ENCODE measurements at places on chromosomes 5 and 9.

- no peak for DNase-seq
Observed at GRCh38 chr5:96321345-96321744, 111.7 kb downstream of the PCSK1 start.

DNA sequence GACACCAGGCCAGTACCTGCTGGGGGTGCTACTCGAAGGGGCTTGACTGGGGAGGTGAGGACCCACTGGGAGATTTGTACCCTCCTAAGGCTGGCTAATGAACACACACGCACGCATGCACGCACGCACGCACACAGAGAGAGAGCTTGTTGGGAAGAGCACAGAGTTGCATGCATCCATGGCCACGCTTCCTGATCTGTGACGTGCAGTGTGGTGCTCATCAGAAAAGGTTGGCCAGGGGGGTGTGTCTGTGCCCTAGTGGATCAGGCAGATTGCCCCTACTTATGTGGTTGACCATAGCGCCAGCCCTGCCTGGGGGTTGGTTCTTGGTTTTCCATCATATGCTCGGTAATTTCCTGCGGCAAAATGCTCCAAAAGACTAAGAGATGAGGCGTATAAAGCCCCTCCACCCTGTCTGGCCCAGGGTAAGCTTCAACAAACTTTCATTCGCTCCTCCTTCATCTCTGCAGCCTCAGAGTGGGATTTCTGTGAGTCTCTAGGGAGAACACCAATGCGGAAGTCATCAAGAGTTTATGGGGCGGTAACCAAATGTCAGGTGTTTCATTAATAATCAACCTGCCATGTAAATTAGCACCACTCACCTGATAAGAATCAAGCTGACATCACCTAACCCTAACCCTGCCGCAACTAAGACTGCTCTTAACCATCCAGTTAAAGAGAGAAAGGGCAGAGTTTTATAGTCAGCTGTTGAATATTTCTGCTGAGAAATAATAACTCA lies 8.0 kb upstream of the GFI1B start:
- no peak for DNase-seq

- no peak for DNase-seq
Observed at GRCh38 chr5:67235399-67236110, 39.0 kb upstream of the CD180 start.

- no peak for DNase-seq
Observed at GRCh38 chr9:7293091-7293490, 506.5 kb downstream of the DMAC1 start.

GRCh38 chr5:1515921-1516571 lies 7.7 kb downstream of the LPCAT1 start:
- peak; percentile 42 for DNase-seq

GRCh38 chr5:160702934-160703333 lies 149.1 kb downstream of the ATP10B start:
- DNase-seq: no peak

GRCh38 chr5:91777671-91778070 lies 394.6 kb upstream of the ARRDC3 start:
- DNase-seq: no peak

GRCh38 chr9:17229945-17230560 lies 95.2 kb downstream of the CNTLN start:
- no peak for DNase-seq

DNA sequence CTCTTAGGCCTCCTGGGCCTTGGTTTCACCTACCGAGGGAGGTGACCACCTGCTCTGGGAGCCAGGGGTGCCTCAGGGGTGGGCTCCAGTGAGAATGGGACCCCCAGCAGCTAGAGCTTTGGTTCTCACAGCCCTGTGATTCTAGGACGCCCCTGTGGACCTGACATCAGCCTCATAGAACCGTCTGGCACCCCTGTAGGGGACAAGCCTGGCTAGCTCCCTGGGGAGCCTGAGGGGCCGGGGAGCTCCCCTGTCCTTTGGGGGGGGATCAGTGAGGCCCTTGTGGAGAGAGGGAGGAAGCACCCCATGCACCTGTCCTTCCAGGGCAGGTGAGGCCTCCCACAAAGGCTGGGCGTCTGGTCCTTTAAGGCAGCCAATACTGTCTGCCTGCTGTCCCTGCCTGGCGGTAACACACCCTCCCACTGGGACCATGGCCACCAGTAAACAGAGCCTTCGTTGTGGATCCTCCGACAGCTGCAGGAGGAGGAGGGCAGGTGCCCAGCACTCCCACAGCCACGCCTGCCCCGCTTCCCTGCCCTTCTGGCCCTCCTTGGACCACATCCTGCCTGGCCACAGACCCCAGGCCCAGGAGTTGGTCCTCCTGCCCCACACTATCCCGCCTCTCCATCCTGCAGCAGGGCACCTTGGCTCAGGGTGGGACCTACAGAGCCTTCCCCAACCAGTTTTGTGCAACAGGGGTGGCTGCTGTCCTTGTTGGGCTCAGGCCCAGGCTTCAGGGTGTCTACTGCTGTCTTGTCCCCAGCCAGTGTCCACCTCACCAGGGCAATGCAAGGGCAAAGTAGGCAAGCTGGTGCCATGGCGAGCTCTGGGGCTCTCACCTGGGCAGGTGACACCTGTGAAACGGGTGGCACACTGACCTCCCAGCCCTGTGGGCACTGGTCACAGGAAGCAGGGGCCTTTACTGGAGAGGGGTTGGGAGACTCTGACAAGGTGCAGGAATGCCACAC lies 3.0 kb upstream of the TUBB4B start:
- DNase-seq: no peak
